ENCODE measurements at places on chromosomes 12 and 14. TPM values are rescaled to one million over a fixed set of nuclear protein-coding genes. Genes with fewer than 3 reads are reported as not detected.

Gene GLS2
- total RNA-seq: 0.91 TPM

Gene ABCD2
- total RNA-seq: 4.2 TPM

Gene C12orf50
- total RNA-seq: 0.25 TPM

Gene PPP1R12A
- 56.8 TPM for total RNA-seq

Gene ATP6V1D
- total RNA-seq: 108 TPM

Gene SLC41A2
- total RNA-seq: 12.0 TPM

Gene GALNT6
- 0.39 TPM for total RNA-seq

Gene CLEC1B
- not detected for total RNA-seq

Gene SPSB2
- 4.3 TPM for total RNA-seq

Gene ZNF385A
- total RNA-seq: 26.6 TPM
